ENCODE measurements at places on chromosomes 2 and 18.

GRCh38 chr2:216116418-216116817 lies 7.3 kb downstream of the XRCC5 start:
- no peak for DNase-seq

GRCh38 chr18:11850821-11851145 lies 430 bp upstream of the CHMP1B start:
- no peak for DNase-seq

DNA sequence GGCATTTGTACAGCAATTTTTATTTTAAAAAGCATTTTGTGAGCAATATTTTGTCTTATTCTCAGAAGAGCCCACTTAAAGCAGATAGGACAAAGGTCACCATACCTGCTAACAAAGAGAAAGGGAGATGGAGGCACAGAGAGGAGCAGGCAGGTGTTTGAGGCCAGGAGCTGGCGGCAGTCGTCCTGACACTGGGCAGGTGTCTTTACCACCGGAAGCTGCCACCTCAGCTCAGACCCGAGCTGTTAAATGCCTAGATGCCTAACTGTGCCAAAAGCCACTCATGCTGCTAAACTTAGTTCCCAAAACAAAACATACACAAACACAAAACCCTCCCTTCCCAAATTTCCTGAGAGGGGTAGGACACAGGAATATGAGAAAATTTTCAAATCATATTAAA lies 120.9 kb downstream of the CNTNAP5 start:
- DNase-seq: no peak

DNA sequence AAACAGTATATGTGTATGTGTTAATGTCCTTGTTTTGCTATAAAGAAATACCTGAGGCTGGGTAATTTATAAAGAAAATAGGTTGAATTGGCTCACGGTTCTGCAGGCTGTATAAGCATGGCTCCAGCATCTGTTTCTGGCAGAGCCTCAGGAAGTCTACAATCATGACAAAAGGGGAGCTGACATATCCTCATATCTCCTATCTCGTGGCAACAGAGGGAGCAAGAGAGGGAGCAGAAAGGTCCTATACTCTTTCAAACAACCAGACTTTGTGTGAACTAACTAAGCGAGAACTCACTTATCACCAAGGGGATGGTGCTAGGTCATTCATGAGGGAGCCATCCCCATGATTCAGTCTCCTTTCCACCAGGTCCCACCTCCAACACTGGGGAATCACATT lies 13.0 kb downstream of the CALCRL start:
- no peak for DNase-seq

DNA sequence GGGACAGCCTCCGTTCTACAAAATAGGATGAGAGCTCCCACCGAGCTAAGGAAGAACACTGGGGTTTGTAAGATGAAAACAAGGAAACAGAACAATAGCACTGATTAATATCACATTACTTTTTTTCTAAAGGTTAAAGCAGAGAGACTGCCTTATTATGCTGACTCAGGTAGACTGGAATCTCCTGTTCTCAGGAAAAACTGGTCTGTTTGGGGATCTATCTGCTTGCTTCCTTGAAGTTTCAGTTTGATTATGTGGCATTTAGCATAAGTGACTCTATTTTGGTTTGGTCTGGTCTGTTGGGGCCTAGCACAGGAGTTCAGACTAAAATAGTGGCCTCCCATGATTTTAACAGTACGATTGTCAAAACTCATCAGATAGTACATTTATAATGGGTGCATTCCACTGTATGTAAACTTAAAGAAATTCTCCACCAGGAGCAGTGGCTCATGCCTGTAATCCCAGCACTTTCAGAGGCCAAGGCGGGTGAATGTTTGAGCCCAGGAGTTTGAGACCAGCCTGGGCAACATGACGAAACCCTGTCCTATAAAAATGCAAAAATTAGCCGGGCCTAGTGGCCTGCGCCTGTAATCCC lies 64.1 kb upstream of the NDUFV2 start:
- DNase-seq: no peak

DNA sequence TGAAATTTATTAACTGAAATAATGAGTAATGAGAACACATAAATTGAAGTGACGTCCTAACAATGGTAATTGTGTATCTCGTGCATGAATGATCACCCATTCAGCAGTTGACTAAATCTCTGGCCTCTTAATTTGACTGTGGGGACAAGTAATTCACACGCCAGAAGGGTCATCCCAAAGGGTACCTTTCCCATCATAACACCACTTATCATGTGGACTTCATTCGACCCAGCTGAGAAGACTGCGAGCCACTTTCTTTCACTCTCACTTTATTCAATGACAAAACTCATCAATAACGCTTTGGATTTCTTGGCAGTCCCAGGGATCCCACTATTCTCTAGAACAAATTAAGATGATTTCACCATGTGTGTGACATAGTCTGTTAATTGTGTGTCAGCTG lies 62.7 kb upstream of the LYPD1 start:
- no peak for DNase-seq

- no peak for DNase-seq
Measured at GRCh38 chr2:12201369-12201768, 454.9 kb downstream of the LPIN1 start.

DNA sequence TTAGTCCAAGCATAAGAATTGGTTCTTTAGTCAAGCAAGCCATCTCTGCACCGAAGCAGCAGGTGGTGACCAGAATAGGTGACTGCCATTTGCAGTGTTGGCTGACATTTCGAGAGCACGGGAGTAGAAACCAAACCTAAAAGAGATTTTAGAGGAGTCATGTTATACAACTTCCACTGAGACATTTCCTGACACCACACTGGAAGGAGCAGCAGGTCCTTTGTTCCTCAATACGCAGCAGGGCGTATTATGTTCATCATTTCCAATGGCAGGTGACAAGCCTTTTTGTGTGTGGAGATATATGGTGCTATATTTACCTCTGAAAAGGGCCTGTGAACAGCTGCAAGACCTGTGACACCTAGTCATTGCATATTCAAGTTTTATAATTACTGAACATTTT lies 418.8 kb upstream of the NETO1 start:
- no peak for DNase-seq

GRCh38 chr2:136247204-136247950 lies 129.4 kb upstream of the CXCR4 start:
- DNase-seq: no peak

GRCh38 chr18:11178951-11179549 lies 29.7 kb upstream of the PIEZO2 start:
- no peak for DNase-seq

GRCh38 chr2:112165296-112165695 lies 27.1 kb downstream of the FBLN7 start:
- DNase-seq: no peak
